Dermis lymphatic vessel endothelial cell (primary cell): ENCODE measurements at places on chromosomes 13 and 19. TPM values are rescaled to one million over a fixed set of nuclear protein-coding genes. Genes with fewer than 3 reads are reported as not detected.

ATP8B3 gene
- 0.43 and 0.52 TPM in 2 replicates for total RNA-seq

IL4I1 gene
- 0.52 and 1.6 TPM in 2 replicates for total RNA-seq

EDNRB gene
- 161 and 613 TPM in 2 replicates for total RNA-seq

HAUS8 gene
- total RNA-seq, result 1.6 and 1.9 TPM in 2 replicates

PCDH8 gene
- total RNA-seq, result under 0.01 TPM in 1 of 2 replicates, not detected in the other

ATP8A2 gene
- 0.09 and 0.11 TPM in 2 replicates for total RNA-seq

PIAS4 gene
- 19.0 and 26.6 TPM in 2 replicates for total RNA-seq

ONECUT3 gene
- not detected in 2 replicates for total RNA-seq

C5AR1 gene
- not detected in 2 replicates for total RNA-seq

BRME1 gene
- 0.09 and 0.22 TPM in 2 replicates for total RNA-seq

GSK3A gene
- 9.6 and 10.2 TPM in 2 replicates for total RNA-seq

CRX gene
- not detected in 2 replicates for total RNA-seq

SULT2A1 gene
- not detected in 2 replicates for total RNA-seq

GALP gene
- not detected in 2 replicates for total RNA-seq

FBXO17 gene
- total RNA-seq, result 15.8 and 23.6 TPM in 2 replicates

ZNF175 gene
- 3.5 and 4.5 TPM in 2 replicates for total RNA-seq

ACP5 gene
- total RNA-seq, result under 0.01 and 0.34 TPM in 2 replicates

FAM124A gene
- total RNA-seq, result 2.8 and 5.3 TPM in 2 replicates

GJB6 gene
- not detected in 2 replicates for total RNA-seq

OR7C1 gene
- not detected in 2 replicates for total RNA-seq

FFAR3 gene
- not detected in 2 replicates for total RNA-seq

ZNF700 gene
- 5.2 and 7.8 TPM in 2 replicates for total RNA-seq

CCDC70 gene
- not detected in 2 replicates for total RNA-seq

C19orf33 gene
- total RNA-seq, result 3.1 and 7.9 TPM in 2 replicates

OLFM2 gene
- total RNA-seq, result 0.34 and 0.98 TPM in 2 replicates

GADD45B gene
- 36.7 and 106 TPM in 2 replicates for total RNA-seq

ZNF836 gene
- total RNA-seq, result 7.3 and 11.1 TPM in 2 replicates

ZMYM2 gene
- total RNA-seq, result 53.7 and 60.2 TPM in 2 replicates

FLT3LG gene
- total RNA-seq, result 0.60 and 1.4 TPM in 2 replicates

ZNF471 gene
- 1.3 and 1.4 TPM in 2 replicates for total RNA-seq

CGB3 gene
- total RNA-seq, result not detected in 2 replicates

POGLUT2 gene
- total RNA-seq, result 13.9 and 18.0 TPM in 2 replicates
